ENCODE measurements at places on chromosomes 6 and 20.

DNA sequence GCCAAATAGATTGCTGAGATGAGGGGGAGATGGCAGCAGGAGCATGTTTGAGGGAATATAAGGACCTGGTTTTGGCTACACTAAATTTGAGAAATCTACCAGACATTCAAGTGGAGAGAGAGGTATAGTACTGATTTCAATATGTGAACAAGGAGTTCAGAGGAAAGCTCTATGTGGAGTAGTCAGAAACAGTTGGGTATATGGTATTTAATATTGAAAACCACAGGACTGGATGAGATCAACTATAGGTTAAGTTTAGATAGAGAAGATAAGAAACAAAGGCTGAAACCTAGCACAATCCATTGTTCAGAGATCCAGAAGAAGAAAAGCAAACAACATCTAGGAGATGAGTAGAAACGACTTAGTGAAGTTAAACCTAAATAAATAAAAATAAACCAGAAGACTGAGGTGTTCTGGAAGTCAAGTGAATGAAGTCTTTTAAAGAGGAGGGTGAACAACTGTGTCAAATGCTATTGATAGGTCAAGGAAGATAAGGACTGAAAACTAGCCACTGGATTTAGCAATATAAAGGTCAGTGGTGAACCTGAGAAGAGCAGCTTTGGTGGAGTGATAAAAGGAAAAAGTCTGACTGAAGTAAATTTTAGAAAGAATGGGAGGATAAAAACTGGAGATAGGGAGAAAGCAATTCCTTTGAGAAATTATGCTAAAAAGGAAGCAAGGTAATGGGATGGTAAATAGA, 121.2 kb upstream of the RUNX2 start:
- DNase-seq = no peak

GRCh38 chr20:6898928-6899327, 131.4 kb downstream of the BMP2 start:
- no peak for DNase-seq

GRCh38 chr6:37777272-37777834, 42.2 kb upstream of the ZFAND3 start:
- DNase-seq = no peak

DNA sequence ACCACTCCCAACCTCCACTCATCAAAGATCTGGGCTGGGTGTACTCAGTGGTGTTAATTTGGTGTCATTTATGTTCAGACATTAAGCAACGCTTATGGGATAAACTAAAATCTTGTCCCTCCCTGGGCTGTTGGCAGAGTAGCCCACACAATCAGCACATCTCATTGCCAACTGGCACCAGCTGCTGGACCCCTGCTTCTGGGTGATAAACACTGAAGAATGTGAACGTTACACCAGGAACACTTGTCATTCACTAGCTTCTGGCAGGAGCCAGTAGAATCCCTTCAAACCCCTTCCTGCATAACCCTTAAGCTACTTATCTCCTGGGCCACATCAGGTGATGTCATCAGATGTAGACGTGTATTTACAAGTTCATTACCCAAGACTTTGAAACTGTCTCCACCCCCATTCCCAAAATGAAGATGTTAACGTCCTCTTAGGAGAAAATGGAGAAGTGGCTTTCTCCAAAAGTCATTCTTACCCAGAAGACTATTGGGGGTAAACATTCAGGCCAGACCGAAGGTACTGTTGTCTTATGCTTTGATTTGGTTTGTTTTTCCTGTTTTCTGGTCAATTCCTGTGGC, 107.8 kb upstream of the CD93 start:
- no peak for DNase-seq

DNA sequence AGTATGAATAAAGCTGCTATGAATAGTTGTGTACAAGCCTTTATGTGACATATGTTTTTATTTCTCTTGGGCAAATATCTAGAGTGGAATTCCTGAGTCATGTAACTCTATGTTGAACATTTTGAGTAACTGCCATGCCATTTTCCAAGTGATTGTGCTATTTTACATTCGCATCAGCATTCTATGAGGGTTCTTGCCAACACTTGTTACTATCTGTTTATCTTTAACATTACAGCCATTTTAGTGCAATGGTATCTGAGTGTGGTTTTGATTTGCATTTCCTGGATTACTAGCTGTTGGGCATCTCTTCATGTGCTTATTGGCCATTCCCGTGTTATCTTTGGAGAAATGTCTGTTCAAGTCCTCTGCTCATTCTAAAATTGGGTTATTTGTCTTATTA, 19.1 kb downstream of the MYT1 start:
- DNase-seq = no peak

- DNase-seq = no peak
Measured at GRCh38 chr6:104017410-104018381, 842.0 kb downstream of the HACE1 start.

GRCh38 chr20:58629215-58629580, 21.9 kb upstream of the STX16 start:
- no peak for DNase-seq

DNA sequence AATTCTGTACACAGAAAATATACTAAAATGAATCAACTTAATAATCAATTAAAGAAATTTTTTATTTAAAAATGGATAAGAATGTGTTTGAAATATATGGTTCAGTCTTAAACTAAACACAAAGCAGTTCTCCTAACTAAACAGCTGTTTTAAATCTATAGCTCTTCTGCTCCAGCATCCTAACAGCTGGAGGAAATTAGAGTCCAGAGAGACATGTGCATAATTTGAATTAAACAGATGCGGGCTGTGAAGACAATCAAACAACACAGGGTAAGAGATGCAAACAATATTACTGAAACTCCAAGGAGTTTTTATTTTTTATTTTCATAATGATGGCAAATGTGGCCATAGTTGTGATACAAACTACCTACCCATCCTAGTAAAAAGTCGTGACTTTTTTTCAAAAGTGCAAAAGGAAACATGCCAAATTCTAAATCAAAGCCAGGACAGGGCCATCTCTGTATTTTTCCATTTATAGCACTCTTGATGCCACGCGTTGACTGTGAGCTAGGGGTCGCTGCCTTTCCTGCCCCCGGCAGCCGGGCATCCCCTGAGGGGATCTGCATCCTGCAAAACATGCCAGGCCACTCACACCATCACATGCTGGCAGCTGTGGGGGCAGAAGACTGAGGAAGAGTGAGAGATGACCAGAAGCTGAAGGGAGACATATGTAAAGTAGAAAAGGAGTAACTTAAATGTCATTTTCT, 310.6 kb downstream of the PRKN start:
- no peak for DNase-seq

- no peak for DNase-seq
Measured at GRCh38 chr6:84625506-84625905, 138.9 kb downstream of the TBX18 start.

DNA sequence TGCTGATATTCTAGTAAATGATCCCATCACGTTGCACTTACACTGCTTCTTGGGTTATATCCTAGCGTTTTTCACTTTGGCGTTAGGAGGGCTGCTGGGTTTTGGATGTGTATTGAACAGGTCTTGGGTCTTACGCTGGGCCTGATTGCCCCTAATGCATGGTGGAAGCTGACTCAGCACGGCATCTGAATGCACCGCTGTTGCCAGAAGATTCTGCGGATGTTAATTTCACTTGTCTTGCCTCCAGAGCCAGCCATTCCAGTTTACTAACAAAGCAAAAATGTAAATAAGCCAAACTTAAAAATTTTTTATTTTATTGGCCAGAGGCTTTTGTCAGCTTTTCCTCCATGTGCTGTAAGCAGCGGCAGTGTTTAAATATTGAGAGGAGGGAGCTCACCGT, 233.5 kb downstream of the TMEM242 start:
- no peak for DNase-seq

- DNase-seq = peak; percentile 75
Measured at GRCh38 chr6:16322666-16323312, 84.4 kb downstream of the GMPR start.

- no peak for DNase-seq
Measured at GRCh38 chr6:87200469-87201175, 45.3 kb downstream of the ZNF292 start.

- no peak for DNase-seq
Measured at GRCh38 chr6:48111575-48111974, 578 bp upstream of the PTCHD4 start.

DNA sequence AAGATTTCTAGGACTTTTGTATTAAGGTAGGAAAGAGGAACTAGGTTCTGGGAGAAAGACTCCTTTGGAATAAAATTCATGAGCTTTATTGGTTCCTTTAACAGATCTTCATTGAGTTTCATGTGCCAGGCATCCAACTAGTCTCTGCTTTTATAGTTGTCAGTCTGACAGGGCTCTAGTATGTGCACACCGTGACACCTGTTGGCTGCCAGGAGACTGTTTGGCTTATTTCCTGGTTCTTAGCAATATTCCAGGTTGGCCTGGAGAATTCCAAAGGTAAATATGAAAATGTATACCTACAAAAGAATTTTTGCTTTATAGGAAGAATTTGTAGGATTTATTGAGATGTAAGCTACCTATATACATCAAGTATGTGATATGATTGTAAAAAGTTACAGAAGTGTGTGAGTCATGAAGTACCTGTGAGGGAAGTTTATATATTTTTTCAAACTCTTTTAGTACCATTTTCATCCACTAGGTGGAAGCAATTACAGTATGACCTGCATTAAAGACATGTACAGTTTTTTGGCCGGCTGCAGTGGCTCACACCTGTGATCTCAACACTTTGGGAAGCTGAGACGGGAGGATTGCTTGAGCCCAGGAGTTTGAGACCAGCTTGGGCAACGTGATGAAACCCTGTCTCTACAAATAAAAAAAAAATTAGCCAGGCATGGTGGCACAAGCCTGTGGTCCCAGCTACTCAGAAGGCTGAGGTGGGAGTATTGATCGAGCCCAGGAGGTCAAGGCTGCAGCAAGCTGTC, 35.2 kb downstream of the NDUFAF5 start:
- DNase-seq = peak; percentile 3

DNA sequence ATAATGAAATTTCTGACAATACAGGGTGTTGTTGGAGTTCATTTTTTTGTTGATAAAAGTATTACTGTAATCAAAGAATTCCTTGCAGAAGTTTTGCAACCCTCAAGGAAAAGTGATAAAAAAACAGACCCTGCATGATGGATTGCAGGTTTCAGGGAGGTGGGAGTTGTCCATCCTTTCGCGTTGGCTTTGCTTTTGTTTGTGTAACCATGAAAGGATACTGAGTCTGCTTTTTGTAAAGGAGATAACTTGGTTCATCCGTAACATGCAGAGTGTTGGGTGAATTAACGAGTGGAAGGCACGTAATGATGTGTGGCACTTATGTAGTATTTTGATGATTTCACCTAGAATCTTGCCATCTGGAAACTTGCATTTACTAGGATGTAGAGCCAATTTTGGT, 23.6 kb downstream of the FOXO3 start:
- DNase-seq = no peak

GRCh38 chr20:63706027-63706695, 1.6 kb downstream of the ARFRP1 start:
- DNase-seq = no peak

- DNase-seq = no peak
Measured at GRCh38 chr6:109383438-109383940, 1.2 kb upstream of the CD164 start.

DNA sequence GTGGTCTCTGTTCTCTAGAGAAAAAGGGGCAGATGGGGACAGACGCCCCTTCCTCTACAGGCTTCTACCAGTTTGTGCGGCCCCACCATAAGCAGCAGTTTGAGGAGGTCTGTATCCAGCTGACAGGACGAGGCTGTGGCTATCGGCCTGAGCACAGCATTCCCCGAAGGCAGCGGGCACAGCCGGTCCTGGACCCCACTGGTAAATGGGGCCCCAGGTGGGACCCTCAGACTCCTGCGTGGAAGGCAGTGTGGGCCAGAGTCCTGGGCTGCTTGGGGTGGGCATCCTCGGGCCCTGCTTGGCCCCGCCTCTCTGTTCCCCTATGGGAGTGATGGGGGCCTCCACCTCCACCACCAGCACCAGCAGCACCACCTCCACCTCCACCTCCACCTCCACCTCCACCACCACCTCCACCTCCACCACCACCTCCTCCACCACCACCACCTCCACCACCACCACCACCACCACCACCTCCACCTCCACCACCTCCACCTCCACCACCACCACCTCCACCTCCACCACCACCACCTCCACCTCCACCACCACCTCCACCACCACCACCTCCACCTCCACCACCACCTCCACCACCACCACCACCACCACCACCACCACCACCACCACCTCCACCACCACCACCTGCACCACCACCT, 3.2 kb upstream of the TNFRSF6B start:
- peak; percentile 9 for DNase-seq

- no peak for DNase-seq
Measured at GRCh38 chr6:132673376-132674094, 14.6 kb upstream of the TAAR1 start.

DNA sequence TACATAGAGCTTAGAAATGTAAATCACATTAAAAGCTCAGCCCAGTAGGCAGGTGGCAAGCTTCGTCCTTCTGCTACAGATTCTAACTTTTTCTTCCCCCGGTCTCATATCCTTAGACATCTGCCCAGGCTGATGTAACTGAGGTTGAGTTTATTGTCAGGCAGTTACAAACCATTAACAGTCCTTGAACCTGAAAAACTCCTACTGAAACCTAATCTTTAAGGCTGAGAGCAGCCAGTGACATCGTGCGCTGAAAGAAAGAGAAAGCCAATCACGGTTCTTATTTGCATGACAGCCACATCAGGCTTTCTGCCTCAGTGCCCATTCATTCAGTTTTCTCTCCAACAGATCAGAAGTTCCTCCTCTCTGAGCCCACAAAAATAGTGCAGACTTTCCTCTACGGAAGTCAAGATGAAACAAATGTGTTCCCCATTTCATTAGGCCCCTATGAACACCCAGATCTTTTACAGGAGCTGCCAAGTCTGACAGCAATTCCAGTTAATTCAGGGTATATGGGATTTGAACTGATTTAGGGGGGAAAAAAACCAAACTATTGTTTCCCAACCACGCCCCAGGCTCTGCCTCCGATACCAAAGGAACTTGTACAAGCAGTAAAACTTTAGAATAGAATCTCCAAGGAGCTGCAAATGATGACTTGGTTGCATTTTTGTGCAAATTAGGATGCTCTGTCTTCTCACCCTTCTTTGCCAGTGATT, at the start of gene NHSL1:
NHSL1 (minus strand) TSS at position 192 of the 716 bp plus-strand sequence. CDS start 204 bp downstream, outside the sequence.
- DNase-seq = no peak

- DNase-seq = no peak
Measured at GRCh38 chr20:46240065-46240464, 68.2 kb downstream of the CDH22 start.

- DNase-seq = no peak
Measured at GRCh38 chr6:16907991-16908390, 146.7 kb upstream of the ATXN1 start.

DNA sequence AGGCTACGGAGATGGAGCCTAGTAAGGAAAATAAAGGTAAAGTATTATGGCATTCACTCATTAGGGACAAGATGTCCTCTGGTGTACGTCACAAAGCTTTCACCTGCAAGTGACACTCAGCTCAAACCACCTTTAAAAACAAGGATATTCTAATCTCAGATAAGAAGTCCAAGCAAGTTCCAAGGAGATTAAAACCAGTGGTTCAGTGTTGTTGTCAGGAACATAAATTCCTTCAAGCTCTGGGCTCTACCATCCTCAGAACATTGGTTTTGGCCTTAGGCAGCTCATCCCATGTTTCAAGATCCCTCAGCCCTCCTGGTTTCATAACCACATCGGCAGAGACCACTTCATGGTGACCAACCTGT, 116.5 kb downstream of the LY86 start:
- DNase-seq = no peak

Measured in stimulated activated naive CD4-positive, alpha-beta T cell (primary cell).